Aorta (tissue), 5 donors: ENCODE measurements at places on chromosomes 2 and 18. TPM values are rescaled to one million over a fixed set of nuclear protein-coding genes. Genes with fewer than 3 reads are reported as not detected.

The TFPI gene
- 135 TPM for total RNA-seq

The PRKAG3 gene
- total RNA-seq: 0.19 TPM

The AQP12B gene
- not detected for total RNA-seq

The LONRF2 gene
- 10.3 TPM for total RNA-seq

The FAP gene
- 28.6 TPM for total RNA-seq

The PLCD4 gene
- 5.3 TPM for total RNA-seq

The RAX gene
- total RNA-seq: not detected
